ENCODE measurements at places on chromosomes 12 and 14.

DNA sequence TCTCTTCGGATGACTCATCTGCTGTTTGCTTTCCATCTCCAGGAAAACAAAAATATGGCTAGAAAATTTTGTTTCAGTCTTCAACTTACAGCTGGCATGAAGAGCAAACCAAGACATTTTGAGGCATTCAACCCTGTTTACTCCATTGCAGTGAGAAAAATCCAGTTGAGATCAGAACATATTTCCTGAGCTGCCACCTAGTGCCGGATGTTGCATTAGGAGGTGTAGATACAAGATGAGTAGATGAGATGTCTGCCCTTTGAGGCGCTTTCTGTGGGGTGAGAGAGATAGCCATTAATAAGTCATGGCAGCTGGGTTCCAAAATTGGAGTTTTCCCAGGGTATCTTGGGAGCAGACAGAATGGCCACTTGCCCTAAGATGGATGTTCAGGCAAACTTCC lies 171.1 kb downstream of the PRKCH start:
- no peak for DNase-seq

GRCh38 chr14:96567289-96567899 lies 65.2 kb downstream of the PAPOLA start:
- no peak for DNase-seq

DNA sequence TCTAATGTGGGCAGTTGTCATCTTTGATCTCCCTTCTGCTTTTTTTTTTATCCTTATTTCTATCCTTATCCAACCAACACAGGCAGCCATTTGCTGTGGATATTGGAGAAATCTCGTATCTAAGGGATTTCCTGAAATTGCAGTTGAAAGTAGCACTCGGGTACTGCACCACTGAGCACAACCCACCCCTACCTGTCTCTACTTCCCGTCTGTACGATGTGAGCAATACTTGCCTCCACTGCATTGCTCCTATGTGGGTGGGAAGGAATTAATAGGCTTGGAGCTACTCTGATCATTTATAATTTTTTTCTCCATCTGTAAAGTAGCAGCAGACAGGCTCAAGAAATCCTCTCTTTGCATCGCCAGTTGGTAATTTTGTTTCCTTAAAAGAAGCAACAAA lies 300.4 kb downstream of the SNAPC1 start:
- DNase-seq, result no peak

- no peak for DNase-seq
Measured at GRCh38 chr14:33682760-33683159, 268.1 kb downstream of the EGLN3 start.

GRCh38 chr12:53492188-53492587 lies 7.1 kb downstream of the MAP3K12 start:
- DNase-seq, result no peak

- DNase-seq, result no peak
Measured at GRCh38 chr12:72390146-72390545, 118.0 kb downstream of the TRHDE start.

GRCh38 chr14:56570295-56570694 lies 9.3 kb upstream of the TMEM260 start:
- DNase-seq, result no peak

DNA sequence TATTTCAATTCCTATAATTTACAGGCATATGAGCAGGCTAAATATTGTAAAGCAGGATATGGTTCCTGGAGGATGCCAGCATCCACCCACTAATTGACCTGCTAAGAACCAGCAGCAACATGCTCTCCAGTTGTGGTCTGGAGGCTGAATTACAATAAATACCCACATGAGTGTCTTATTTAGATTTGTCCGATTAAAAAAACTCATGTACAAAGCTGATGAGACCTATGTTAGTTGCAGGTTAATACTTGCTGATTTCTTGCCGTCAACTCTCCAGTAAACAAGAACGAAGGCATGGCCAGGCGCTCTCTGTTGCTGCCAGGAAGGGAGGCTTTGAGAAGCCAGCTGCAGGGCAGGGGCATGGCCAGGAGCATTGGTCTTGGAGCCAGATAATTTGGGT lies 169.3 kb upstream of the PRICKLE1 start:
- DNase-seq, result no peak

All from stimulated activated CD4-positive, alpha-beta T cell treated with anti-CD3 and anti-CD28 coated beads, Interleukin-12 subunit alpha, Interleukin-12 subunit beta, amount 100 ng/mL, for 24 hours (primary cell).